Muscle of leg (tissue), 16 donors: ENCODE measurements at places on chromosomes 4 and X. TPM values are rescaled to one million over a fixed set of nuclear protein-coding genes. Genes with fewer than 3 reads are reported as not detected.
A peak's percentile ranks its signal among the peaks of the same experiment; 100 is the strongest.

DNA sequence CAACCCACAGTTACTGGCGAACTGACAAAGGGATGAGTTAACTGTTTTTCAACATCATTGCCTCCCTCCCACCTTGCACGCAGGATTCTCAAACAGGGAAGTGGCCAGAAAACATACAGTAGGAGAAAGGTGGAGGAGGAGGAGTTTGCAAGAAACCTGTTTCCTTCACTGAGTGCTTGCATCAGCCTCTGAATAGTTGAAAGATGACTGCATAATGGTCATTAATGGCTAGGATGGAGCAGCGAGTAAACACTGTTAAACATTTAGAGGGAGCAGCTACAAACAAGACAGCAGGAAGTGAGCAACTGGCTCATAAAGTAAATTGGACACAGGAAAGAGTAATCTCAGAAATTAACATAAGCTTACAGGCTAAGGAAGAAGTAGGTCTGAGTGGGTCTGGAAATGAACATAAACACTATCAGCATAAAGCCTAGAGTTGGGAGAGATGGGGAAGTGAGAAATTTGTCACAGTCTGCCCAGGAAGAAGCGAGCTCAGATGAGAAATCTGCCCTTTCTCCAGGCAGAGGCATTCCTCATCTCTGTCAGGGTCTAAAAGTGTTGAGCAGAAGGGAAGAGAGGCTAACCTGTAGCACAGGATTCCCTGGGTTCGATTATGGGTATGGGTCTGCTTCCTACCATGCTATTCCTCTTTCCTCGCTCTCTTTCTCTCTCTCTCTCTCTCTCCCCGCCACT lies 38.6 kb downstream of the TRPC5OS start:
- peak; percentile 4 for DNase-seq

GRCh38 chr4:6727943-6728250 lies 11.9 kb downstream of the BLOC1S4 start:
- DNase-seq, result no peak

GRCh38 chrX:130680164-130681035 lies 222.6 kb downstream of the ENOX2 start:
- DNase-seq, result peak; percentile 16

- peak; percentile 75 for DNase-seq
Measured at GRCh38 chrX:129726307-129727111, 12.3 kb upstream of the XPNPEP2 start.

DNA sequence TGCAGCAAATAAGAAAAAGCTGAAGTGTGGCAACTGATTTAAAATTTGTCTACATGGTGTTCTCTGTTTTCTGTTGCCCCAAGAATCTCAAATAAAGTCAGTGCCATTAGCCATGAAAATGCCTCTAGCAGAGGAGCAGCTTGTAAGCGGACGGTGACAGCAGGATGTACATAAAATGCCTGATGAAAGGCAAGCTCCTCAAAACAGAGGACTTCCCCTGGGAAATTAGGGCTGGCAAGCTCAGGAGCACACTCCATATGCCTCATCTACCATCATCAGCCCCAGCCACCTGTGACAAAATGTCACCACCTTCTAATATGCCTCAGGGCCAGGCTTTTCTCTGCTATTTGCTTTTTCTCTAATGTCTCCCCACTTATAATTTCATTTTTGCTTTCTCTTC lies 54.5 kb downstream of the ASB9 start:
- no peak for DNase-seq

GRCh38 chrX:84078991-84079390 lies 109.0 kb downstream of the RPS6KA6 start:
- DNase-seq, result no peak

DNA sequence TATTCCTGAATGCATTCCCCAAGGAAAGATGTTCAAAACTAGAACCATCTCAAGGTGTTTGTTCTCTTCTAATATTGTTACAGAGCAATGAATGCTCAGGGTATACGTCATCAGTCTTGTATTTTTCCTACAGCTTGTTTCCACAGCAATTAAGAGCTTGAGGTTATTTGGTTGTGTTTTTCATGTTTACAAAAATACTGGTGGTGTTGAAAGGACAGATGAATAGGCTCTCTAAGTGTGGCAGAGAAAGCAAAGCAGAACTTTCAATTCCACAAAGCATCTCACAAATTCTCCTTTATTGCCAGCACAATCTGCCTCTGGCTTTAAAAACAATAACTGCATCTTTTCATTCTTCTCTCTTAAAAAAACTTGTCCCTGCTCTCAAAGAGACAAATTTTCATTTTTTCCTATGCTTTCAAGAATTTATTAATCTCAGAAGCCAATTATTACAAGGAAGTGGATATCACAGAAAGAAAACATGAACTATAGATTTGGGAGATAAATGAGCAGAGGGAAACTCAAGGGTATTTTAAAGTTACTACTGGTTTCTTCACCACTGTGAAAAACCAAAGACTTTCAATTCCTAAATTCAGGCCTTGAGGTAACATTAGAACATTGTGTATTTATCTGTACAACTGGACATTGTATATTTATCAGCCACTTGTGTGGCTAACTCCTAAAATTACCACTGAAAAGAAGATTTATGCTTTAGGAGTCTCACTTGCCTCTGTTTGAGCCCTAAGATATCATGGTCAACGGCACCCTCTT lies 49.2 kb downstream of the DDX53 start:
- no peak for DNase-seq

- DNase-seq, result peak; percentile 19
Measured at GRCh38 chrX:148691456-148691855, 191.0 kb downstream of the AFF2 start.

GRCh38 chr4:108391701-108392455 lies 223.1 kb upstream of the LEF1 start:
- DNase-seq, result no peak

DNA sequence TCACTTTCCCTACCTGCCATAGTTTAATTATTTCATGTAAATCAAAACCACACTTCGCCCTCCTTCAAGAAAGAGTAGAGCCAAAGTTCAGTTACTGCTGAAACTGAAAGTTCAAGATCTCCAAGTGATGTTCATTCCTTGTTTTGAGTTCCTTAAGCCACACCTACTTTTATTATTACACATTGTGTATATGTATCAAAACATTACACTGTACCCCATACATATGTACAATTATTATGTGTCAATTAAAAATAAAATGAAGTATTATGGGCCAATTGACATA lies 892.3 kb upstream of the NDST4 start:
- no peak for DNase-seq

- peak; percentile 68 for DNase-seq
Measured at GRCh38 chr4:125735102-125735501, 420.3 kb downstream of the FAT4 start.

- no peak for DNase-seq
Measured at GRCh38 chr4:181319629-181320028, 923.6 kb upstream of the TENM3 start.

DNA sequence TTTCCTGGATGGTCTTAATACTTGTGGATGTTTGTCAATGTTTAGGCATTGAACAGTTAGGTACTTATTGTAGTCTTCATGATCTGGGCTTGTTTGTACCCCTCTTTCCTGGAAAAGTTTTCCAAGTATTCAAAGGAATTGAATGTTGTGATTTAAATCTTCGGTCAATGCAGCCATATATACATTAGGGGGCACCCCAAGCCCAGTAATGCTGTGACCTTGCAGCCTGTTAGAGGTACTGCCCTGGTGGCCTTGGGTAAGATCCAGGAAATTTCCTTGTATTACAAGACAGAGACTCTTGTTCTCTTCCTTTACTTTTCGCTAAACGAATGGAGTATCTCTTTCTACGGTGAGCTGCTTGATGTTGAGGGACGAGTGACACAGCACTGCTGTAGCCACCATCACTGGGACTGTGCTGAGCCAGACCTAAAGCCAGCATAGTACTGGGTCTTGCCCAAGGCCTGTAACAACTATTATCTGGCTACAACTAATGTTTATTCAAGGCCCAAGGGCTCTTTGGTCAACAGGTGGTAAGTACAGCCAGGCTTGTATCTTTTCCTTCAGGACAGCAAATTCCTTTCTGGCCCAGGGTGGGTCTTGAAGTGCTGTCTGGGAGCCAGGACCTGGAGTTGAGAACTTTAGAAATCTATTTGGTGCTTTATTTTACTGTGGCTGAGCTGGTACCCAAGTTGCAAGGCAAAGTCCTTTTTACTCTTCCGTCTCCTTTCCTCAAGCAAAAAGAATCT lies 118.3 kb upstream of the ATOH1 start:
- no peak for DNase-seq

GRCh38 chr4:54234497-54235205 lies 5.6 kb downstream of the PDGFRA start:
- DNase-seq, result no peak

DNA sequence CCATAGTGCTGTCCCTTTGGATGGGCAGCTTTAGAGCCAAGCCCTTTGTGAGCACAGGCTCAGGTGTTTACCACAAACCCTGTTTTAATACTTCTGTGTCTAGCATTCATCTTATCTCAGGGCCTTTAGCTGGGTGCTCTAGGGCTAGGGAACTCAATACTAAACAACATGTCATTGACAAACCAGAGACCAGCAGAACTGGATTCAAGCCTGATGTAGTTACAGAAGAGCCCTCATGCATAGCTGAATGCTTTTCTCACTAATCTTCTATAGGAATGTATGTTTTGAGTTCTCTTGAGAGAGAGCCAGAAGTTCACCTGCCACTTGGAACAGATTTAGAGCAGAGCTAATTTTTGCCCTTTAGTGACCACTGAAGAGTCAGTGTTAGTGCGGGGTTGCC lies 142.6 kb downstream of the DCK start:
- DNase-seq, result no peak

- DNase-seq, result peak; percentile 26
Measured at GRCh38 chrX:30181353-30181752, 34.0 kb upstream of the MAGEB2 start.

DNA sequence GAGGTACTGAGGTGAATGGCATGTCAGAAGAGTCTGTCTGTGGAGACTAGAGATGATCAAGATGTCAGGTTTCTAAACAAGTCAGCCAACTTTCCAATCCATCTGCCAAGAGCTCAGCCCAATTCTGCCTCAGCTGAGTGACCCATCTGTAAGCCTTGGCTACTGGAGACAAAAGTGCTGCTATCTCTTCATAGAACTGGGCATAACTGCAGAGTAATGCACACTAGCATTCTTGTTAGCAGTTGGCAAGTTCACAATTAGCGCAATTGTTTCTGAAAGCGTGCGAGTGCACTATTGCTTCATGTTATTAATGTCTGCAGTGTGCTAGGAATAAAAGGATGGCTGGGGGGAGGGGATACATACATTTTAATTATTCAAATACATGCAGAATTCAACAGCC lies 32.9 kb upstream of the SH3D19 start:
- DNase-seq, result peak; percentile 35

DNA sequence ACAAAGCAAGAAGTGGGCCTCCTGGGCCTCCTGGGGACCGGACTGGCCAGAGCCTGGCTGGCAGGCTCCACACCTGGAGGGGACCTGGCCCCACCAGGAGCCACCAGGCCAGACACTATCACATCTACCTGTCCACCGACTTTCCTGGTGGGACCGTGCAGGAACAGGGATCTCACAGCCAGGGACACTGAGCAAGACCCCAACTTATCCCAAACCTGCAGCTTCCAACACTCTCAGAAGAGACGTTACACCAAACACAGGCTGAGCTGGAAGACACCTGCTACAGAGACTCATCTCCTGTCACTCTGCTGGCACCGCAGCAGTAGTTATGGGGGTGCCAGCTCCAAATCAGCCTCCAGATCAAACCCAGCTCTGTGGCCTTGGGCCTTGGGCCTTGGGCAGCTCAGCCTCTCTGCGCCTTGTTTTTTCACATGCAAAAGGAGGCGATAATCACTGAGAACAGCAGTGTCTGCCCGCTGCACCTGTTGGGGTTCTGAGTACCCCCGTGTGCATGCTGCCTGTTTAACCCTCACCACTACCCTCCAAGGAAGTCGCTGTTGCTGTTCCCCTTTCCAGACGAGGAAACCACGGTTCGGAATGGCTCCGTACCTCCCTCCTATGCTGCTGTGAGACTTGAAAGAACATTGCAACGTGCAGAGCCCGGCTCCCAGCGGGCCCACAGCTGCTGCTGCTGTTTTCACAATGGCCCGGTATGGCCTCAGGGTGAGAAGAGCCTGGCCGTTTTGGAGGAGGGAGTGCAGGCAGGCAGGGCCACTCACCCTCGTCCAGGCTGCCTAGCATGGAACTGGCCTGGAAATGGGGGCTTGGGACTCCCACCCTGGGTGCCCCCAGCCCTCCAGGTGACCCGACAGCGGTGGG lies 69.6 kb downstream of the ADRA2C start:
- DNase-seq, result peak; percentile 15

DNA sequence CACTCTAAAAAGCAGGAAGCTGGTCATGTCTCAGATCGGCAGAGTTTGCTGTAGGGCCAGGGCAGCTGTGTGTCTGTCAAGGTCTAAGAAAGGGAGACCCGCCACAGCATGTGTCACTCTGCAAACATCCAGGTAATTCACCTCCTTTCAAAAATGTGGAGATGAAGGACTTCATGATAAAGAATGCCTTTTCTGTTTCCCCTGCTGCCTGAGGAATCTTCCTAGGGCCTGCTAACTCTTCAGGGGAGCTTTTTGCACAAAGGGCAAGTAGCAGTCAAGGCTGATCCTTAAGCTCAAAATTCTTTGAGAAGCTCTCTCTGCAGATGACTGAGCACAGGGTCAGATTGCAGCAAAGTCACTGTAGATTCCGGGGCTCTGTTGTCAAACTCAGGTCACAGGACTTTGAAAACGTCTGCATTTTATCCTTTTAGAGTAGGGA lies 21.1 kb downstream of the RASL11B start:
- DNase-seq, result no peak

- DNase-seq, result no peak
Measured at GRCh38 chr4:4841156-4841555, 18.3 kb upstream of the MSX1 start.

DNA sequence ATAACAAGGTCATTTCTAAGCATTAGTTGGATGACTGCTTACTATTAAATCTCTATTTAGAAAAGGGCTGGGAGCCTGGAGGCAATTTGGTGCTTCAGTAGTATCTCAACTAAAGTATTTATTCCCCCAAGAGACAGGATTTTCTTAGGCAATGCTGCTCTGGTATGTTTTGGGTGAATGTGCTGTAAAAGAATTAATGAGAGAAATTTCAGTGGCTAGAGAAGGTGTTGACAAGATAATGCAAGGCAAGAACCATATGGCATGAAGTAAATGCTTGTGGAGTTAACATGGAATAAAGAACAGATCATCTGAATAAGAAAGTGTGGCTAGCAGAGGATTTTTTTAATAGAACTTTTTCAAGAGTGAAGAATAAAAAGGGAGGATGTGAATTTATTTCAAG lies 3.9 kb downstream of the CYP2U1 start:
- DNase-seq, result no peak

- no peak for DNase-seq
Measured at GRCh38 chr4:26104056-26104685, 190.2 kb downstream of the SMIM20 start.

Gene HSFX2
- polyA plus RNA-seq, result 0.48 TPM

Gene CD38
- 1.8 TPM for polyA plus RNA-seq

Gene TSPYL2
- 13.2 TPM for polyA plus RNA-seq

Gene AWAT2
- polyA plus RNA-seq, result not detected

Gene HELT
- polyA plus RNA-seq, result not detected

Gene ARMCX2
- polyA plus RNA-seq, result 151 TPM

Gene MXRA5
- polyA plus RNA-seq, result 42.8 TPM

Gene GPR78
- 0.43 TPM for polyA plus RNA-seq

Gene KLHL15
- 9.0 TPM for polyA plus RNA-seq

Gene MEPE
- polyA plus RNA-seq, result not detected
